ENCODE measurements at places on chromosomes 4 and X. TPM values are rescaled to one million over a fixed set of nuclear protein-coding genes. Genes with fewer than 3 reads are reported as not detected.

Gene LAS1L
- total RNA-seq: 42.1 TPM

Gene PPEF2
- 0.17 TPM for total RNA-seq

Gene HSFX4
- total RNA-seq: not detected

Gene CT45A10
- total RNA-seq: not detected

DNA sequence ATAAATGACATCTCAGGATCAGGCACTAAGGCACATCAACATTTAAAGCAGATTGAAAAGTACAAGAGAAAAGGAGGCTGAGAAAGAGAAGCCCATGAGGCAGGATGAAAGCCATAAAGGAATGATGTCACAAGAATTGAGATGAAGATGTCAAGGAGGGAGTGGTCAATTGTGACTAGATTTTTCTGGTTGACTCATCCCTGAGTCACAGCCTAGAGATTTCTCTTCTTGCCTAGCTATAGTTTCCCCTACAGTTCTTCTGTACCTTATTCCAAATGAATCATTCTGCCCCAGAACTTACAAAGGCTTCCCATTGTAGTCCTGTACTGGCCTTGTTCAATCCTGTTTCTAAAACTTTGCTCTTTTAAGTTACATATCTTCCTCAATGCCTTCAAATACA is 3.4 kb upstream of the USP53 start:
- no peak for DNase-seq
- peaks cover 6% of the 10 kb centered on the region for H3K36me3 ChIP-seq
- no peaks in the 10 kb centered on the region for H3K27me3 ChIP-seq
- no peak overlapping the region for H3K27ac ChIP-seq
- H3K4me1 ChIP-seq: no peaks in the 10 kb centered on the region

DNA sequence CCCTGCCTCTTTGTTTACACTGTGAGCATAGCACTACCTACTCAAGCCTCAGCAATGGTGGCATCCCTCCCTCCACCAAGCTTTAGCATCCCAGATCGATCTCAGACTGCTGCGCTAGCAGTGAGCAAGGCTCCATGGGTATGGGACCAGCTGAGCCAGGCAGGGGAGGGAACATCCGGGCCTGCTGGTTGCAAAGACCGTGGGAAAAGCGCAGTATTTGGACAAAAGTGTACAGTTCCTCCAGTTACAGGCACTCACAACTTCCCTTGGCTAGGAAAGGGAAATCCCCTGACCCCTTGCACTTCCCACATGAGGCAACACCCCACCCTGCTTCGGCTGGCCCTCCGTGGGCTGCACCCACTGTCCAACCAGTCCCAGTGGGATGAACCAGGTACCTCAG is 26.5 kb downstream of the EGF start:
- H3K27me3 ChIP-seq: no peaks in the 10 kb centered on the region
- no peaks in the 10 kb centered on the region for H3K36me3 ChIP-seq
- H3K27ac ChIP-seq: no peak overlapping the region
- no peak overlapping the region for H3K4me3 ChIP-seq
- no peaks in the 10 kb centered on the region for H3K4me1 ChIP-seq
- DNase-seq: no peak

- H3K36me3 ChIP-seq: no peaks in the 10 kb centered on the region
- no peak for DNase-seq
- no peak overlapping the region for H3K4me3 ChIP-seq
Measured at GRCh38 chrX:78075787-78076389, 28.2 kb upstream of the PGK1 start.

Data from naive thymus-derived CD4-positive, alpha-beta T cell (primary cell).